ENCODE measurements at places on chromosomes 4 and X. TPM values are rescaled to one million over a fixed set of nuclear protein-coding genes. Genes with fewer than 3 reads are reported as not detected.

GRCh38 chrX:151773434-151773833 lies 38.9 kb downstream of the CNGA2 start:
- no peak for DNase-seq

DNA sequence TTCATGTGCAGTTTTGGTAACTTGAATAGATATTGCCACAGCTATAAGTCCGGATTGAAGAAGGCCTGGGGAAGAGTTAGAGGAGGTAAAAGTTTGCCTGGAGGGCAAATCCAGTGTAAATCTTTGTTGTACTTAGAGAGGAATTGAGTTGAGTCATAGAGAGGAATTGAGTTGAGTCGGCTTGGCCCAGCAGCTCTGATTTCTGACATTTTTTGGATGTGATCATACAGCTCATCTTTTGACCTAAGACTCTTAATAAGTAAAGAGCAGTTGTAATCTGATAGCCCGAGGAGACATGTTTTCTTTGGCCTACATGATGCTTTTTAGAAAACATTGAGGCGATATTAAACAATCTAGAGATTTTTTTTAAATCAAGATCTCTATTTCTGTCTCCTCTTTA lies 3.9 kb downstream of the KIT start:
- DNase-seq, result no peak

KLHL5 gene
- total RNA-seq, result 21.5 TPM

KIAA1210 gene
- not detected for total RNA-seq

Measured in CD4-positive, CD25-positive, alpha-beta regulatory T cell (primary cell).